H1 (cell line): ENCODE measurements at places on chromosomes 5 and 9.

GRCh38 chr5:32319926-32320543, 7.3 kb upstream of the MTMR12 start:
- no peak for DNase-seq

DNA sequence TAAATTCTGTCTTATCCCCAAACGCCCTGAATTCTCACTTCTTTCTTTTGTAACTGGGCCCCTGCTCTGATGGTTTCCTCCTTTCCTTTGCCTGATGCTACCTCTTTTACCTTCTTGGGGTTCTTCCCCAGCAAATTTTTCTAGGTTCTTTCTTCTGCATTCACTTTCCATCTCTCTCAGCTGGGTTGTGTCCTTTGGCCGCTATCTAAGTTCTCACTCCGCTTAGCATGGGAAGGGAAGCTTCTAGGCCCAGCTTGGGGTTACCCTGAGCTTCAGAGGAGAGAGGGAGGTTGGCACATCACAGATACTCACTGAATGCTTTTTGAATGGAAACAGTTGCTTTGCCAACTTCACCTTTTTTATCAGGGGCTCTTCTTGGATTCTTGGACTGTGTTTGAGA, 17.0 kb downstream of the PALM2AKAP2 start:
- no peak for DNase-seq

DNA sequence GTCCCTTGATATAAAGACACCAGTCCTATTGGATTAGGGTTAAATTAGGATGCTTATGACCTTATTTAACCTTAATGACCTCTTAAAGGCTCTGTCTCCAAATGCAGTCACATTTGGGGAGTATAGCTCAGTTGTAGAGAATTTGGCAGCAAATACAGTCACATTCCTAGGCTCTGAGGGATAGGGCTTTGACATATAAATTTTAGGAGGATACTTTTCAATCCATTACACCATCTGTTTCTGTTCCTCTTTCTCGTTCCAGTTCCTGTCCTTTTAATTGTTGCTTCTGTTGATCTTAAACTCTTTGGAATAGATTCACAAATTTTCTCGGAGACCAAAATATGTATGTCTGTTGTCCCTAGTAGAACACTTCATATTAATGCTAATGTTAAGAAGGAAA, 390.0 kb upstream of the PCSK5 start:
- no peak for DNase-seq

DNA sequence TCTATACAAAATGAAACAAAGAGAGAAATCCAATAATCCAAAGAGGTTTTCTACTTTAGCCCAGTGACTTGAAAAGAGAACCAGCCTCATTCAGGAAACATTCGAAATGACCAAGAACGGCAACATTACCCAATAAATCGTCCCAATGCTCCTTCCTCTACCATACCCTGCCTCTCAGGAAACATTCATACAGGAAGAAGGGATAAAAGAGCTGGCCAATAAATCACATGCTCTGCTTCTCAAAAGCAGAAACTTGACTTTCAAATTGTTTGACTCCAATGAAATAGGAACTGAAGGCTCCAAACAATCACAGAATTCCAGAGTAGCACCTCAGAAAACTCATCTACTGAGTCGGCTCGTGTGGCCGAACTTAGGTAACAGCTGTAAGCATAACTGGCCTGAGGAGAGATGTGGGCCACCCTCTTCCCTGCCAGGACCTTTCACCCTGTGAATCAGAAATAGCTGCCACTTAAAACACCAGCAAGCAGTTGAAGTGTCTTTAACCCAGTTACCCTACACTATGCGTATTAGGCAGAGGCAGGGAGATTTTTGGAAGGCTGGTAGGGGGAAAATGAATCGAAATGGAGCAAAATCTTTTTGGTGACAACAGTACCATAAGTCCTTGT, 14.6 kb downstream of the ARL15 start:
- DNase-seq: no peak

DNA sequence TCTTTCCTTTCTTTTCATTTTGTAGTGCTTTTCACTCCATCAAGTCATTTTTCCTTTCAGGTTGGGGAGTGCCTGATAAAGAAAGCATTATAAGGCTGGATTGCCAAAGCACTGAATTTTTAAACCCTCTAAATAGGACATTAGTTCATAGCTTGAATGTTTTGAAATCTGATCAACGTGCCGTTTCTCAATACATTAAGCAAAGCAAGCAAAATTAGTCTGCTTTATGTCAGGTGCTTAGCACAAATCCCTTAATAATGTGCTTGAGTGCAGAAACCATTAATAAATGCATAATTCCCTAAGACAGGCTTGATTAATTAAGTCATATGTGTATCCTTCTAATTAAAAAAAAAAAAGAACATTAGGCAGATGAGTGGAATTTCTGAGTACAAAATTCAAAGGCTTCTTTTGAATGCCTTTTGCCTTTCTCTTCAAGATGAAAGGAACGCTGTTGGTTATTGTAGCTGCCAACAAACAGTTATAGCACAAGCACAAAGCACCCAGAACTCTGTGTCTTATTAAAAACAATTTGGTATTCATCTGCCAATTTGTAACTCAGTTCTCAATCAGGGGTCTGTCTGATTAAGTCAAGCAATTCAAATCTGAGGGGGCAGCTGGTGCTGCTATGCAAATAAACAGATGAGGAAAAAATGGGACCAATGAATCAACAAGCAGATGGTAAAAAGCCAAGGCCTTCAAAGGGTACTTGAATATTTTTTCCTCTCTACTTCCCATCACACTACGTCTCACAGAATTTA, 233.7 kb downstream of the TLE1 start:
- DNase-seq: no peak

DNA sequence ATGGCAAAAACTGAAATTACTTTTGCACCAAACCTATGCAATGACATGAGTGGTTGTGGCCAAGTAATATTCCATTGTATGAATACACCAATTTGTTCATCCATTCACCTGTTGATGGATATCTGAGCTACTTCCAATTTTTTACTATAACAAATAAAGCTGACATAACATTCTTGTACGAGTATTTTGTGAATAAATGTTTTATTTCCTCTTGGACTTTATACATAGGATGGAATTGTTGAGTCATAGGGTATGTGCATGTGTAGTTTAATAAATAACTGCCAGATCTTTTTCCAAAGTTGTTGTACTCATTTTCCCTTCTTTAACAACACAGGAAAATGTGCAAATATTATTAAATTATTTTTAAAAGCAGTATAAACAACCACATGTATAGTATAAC, 146.1 kb upstream of the ZNF462 start:
- no peak for DNase-seq

DNA sequence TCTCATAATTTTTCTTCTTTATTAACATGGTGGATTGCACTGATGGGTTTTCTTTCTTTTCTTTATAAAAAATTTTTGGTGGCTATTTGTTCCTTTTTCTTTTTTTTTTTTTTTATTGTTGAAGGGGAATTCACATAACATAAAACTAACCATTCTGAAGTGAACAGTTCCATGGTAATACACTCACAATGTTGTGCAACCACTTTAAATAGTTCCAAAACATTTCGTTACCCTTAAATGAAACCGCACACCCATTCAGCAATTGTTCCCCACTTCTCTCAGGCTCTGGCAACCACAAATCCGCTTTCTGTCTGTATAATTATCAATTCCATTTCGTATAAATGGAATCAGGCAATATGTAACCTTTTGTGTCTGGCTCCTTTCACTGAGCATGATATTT, 11.7 kb upstream of the SETX start:
- DNase-seq: no peak

DNA sequence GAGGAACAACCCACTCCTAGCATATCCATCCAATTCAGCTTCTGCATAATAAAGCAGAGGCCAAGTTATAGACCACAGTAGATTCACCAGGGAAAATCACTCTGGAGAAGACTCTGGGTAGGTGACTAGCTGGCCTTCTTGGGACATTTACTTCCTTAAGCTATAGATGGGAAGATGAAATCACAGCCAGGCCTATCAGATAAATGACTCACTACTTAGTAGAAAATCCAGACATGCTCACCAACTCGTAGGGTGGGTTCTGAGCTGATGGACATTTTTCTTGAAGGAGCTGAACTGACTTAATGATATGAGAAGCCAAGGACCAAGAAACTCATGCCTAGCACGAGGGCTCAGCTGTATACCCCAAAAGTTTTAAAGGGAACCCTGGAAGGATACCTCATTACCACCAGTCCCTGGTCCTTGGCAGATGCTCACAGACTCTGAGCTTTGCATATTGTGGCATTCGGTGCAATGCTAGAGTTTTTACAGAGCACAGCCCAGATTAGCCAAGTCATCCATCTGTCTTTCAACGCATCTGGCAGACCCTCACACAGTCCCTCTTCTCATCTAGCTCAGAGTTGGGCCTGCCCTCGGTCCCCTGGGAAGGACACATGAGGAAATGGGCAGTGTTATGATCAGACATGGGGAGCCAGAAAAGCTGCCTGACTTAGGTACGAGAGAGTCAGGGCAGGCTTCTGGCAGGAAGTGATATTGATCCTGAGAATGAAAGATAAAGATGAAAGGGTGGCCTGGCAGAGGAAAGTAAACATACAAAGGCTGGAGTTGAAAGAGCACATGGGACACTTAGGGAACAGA, 15.0 kb downstream of the ACSL6 start:
- no peak for DNase-seq

- no peak for DNase-seq
These were observed 15.1 kb upstream of the TRIM36 start for GRCh38 chr5:115184770-115185169.

DNA sequence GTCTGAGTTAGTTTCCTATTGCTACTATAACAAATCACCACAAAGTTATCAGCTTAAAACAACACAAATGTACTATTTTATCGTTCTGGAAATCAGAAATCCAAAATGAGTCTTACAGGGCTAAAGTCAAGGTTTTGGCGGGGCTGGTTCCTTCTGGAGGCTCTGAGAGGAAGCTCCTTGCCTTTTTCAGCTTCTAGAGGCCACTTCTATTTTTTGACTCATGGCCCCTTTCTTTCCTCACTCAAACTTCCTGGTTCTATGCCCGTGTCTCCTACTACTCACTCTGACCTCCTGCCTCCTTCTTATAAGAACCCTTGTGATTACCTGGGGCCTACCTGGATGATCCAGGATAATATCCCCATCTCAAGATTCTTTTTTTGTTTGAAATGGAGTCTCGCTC, 48.2 kb downstream of the GABBR2 start:
- DNase-seq: no peak

GRCh38 chr5:115948091-115948534, 14.2 kb upstream of the LVRN start:
- DNase-seq: no peak

DNA sequence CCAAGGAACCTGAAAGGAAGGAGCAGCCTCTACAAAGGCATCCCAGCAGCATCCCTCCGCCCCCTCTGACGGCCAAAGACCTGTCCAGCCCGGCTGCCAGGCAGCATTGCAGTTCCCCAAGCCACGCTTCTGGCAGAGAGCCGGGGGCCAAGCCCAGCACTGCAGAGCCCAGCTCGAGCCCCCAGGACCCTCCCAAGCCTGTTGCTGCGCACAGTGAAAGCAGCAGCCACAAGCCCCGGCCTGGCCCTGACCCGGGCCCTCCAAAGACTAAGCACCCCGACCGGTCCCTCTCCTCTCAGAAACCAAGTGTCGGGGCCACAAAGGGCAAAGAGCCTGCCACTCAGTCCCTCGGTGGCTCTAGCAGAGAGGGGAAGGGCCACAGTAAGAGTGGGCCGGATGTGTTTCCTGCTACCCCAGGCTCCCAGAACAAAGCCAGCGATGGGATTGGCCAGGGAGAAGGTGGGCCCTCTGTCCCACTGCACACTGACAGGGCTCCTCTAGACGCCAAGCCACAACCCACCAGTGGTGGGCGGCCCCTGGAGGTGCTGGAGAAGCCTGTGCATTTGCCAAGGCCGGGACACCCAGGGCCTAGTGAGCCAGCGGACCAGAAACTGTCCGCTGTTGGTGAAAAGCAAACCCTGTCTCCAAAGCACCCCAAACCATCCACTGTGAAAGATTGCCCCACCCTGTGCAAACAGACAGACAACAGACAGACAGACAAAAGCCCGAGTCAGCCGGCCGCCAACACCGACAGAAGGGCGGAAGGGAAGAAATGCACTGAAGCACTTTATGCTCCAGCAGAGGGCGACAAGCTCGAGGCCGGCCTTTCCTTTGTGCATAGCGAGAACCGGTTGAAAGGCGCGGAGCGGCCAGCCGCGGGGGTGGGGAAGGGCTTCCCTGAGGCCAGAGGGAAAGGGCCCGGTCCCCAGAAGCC, 30.8 kb downstream of the CD180 start:
- DNase-seq: peak; percentile 89

- DNase-seq: no peak
These were observed 24.8 kb downstream of the P4HA2 start for GRCh38 chr5:132202711-132203463.

DNA sequence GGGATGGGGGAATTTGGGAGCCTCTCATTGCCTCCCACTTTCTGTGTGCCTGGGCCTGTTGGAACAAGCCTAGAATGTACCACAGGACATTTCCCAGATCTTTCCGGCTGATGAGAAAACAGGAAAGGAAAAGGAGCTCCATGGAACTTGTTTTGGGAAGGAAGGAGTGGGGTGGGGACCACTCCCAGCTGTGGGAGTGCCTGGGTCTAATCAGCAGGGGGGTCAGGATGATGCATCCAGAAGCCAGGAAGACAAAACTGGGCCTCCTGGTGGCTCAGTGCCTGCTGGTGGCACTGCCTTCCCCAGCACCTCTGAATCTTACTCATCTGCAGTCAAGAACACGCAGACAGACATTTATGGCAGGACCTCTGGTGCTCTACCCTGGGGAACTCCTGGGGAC, 2.8 kb downstream of the SMIM33 start:
- no peak for DNase-seq

- no peak for DNase-seq
These were observed 215.4 kb upstream of the TLX3 start for GRCh38 chr5:171093598-171093997.

- no peak for DNase-seq
These were observed 146.5 kb downstream of the FANCC start for GRCh38 chr9:95171001-95171400.

- no peak for DNase-seq
These were observed 21.9 kb downstream of the PTGS1 start for GRCh38 chr9:122392714-122393113.

GRCh38 chr9:122005597-122005996, 87.5 kb downstream of the TTLL11 start:
- DNase-seq: peak; percentile 43
